ENCODE measurements at places on chromosomes 2 and 18. TPM values are rescaled to one million over a fixed set of nuclear protein-coding genes. Genes with fewer than 3 reads are reported as not detected.

- no peak for DNase-seq
Measured at GRCh38 chr2:98301469-98301868, 44.8 kb upstream of the CNGA3 start.

DNA sequence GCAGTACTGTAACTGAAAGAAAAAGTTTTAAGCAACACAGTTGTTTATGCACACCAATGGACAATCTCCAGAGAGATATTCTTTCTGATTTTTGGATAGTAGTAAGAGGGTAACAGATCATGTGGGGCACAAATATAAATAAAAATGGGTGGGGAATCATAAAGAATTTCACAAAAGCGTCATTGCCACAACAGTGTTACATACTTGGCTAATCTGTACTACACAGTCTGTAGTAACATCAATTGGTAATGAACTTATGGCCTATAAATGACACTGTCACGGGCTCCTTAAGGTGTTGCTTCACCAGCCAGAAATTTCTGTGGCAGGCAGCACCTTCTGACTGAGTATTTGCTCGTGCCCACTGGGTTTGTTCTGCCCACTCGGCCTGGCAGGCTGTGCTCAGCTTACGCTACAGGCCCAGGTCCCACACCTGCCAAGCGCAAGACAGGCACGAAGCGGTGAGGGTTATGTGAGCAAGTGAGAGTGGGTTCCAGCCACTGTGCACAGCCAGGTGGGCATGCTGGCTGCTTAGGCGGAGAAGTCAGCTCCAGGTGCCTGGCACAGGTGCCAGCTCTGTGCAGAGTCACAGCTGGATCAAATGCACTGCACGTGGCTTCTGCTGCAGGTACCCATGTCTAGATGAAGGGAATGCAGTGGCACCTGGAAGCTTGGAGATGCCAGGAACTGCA, 532.5 kb upstream of the SLC39A10 start:
- no peak for DNase-seq

- no peak for DNase-seq
Measured at GRCh38 chr2:112836695-112837117, at the start of gene IL1B. Gene IL1B, minus strand, starts transcription at chr2:112836779. Its CDS starts 550 bp downstream, at chr2:112836229.

CAPN10 gene
- total RNA-seq = 7.2 TPM

PSMD14 gene
- 27.3 TPM for total RNA-seq

DNA sequence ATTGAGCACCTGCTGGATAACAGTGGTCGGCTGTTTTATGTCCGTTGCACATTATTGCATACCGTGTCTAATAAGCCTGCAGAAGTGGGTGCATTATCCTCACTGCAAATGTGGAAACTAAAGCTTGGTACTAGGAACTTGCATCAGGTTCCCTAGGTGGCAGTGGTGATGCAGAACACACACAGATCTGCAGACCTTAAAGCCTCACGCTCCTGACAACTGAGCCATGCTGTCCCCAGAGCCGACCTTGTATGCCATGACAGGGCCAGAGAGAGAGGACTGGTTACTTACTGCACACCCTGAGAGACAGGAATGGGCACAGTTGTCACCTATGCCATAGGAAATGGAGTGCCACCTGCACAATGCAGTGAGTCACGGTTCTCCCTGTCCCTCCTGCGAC, 151.8 kb downstream of the SH3RF3 start:
- DNase-seq = no peak

SERPINB13 gene
- total RNA-seq = not detected

CKAP2L gene
- 1.4 TPM for total RNA-seq

DSC1 gene
- total RNA-seq = not detected

DNA sequence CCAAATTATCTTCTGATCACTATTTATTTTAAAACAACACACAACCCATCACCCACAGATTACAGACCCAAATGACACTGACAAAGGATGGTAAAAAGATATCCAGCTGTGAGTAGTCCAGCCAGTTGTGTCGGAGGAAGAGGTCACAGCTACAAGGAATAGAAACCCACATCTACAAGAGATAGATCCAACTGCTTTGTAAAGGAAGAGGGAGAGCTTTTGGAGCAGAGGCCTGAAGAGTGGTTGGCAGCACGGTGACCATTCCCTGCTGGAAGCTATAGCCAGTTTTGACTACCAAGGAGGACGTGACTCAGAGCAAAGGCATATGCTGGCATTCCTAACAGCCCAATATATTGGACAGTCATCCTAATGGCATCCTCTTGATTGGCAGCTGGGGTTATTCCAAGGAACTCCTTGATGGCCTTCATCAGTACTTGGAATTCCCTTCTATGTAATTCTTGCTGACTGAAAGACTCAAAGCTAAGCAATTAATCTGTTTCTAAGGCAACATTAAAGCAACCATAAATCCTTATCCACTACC, 17.1 kb downstream of the SLC8A1 start:
- no peak for DNase-seq

DNA sequence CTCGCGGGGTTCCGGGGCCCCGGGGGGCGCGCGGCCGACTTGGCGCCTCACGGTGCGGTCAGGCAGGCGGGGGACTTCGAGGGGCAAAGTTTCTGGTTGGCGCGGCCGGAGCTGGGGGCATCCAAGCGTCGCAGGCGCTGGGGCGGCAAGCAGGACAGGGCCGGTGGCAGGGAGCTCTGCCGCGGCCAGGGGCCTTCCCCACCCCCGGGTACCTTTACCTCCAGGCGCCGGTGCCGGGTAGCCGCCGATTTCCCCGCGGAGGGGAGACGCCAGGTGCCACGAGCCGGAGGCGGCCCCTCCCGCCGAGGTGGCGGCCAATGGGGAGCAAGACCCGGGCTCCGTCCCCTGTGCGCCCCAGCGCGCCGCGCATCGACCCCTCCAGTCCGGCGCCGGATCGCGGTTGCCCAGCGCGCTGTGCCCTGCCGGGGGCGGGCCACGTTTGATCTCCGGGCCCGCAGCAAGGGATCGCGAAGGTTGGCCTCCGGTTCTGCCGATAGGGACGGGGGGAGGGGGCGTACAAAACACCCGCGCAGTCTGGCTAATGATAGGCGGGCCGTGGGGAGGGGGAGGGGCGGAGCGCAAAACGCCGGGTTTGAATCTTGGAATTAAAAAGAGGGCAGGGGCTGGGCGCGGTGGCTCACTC, at the start of gene ST8SIA5:
Gene ST8SIA5 (minus strand): TSS at position 495 of the 643 bp plus-strand sequence. CDS start 545 bp downstream, outside the sequence.
- DNase-seq = no peak

DNA sequence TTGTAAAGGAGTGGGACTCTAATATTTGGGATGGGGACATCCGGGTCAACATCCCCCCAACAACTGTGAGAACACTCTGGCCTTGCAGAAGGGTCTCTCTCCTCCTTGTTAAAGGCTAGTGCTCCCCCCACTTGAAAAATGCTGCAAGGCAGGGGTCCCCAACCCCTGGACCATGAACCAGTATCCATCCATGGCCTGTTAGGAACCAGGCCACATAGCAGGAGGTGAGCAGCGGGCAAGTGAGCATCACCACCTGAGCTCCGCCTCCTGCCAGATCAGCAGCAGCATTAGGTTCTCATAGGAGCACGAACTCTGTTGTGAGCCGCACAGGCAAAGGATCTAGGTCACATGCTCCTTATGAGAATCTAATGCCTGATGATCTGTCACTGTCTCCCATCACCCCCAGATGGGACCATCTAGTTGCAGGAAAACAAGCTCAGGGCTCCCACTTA, 243.9 kb upstream of the ID2 start:
- DNase-seq = no peak

SCN9A gene
- 5.5 TPM for total RNA-seq

- no peak for DNase-seq
Measured at GRCh38 chr2:231399046-231399852, 3.7 kb downstream of the B3GNT7 start.

C2orf80 gene
- total RNA-seq = not detected

MOGAT1 gene
- 1.5 TPM for total RNA-seq

- no peak for DNase-seq
Measured at GRCh38 chr18:36112302-36112701, 16.8 kb downstream of the SLC39A6 start.

GALNT13 gene
- not detected for total RNA-seq

DNA sequence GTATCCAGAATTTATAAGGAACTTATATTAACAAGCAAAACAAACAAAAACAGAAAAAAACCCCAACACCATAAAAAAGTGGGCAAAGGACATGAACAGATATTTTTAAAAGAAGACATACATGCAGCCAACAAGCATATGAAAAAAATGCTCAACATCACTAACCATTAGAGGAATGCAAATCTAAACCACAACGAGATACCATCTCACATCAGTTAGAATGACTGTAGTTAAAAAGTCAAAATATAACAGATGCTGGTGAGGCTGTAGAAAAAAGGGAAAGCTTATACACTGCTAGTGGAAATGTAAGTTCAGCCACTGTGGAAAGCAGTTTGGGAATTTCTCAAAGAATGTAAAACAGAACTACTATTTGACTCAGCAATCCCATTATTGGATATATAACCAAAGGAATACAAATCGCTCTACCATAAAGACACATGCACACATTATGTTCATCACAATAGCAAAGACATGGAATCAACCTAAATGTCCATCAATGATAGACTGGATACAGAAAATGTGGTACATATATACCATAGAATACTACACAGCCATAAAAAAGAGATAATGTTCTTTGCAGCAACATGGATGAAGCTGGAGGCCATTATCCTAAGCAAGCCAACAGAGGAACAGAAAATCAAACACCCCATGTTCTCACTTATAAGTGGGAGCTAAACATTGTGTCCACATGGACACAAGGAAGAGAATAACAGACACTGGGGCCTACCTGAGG, 25.3 kb downstream of the PREPL start:
- no peak for DNase-seq

DNA sequence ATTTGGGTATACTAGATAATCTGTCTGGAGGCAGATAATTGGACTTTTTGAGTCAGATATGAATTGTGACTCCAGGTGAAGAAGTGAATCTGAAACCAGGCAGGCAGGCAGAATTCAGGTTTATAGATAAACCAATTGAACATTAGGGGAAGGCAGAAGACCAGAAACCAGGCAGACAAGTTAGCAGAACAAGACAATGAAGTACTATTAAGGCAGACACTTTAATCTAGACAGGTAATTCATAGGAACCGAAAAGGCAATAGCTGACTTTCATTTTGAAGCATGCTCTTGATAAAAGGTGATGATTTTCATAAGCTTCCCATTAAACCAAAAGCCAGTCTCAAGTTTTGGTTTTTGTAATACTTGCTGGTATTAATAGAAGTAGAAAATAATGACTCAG, 19.3 kb upstream of the SLC4A10 start:
- DNase-seq = no peak

- DNase-seq = no peak
Measured at GRCh38 chr2:234823877-234824376, 127.9 kb upstream of the SH3BP4 start.

GRCh38 chr2:228180181-228181097, 1.0 kb downstream of the SPHKAP start:
- no peak for DNase-seq

GRCh38 chr2:122867941-122868340, 1112.5 kb downstream of the TSN start:
- no peak for DNase-seq

GRCh38 chr2:134417968-134418582, 164.2 kb downstream of the MGAT5 start:
- no peak for DNase-seq

- DNase-seq = no peak
Measured at GRCh38 chr2:192124571-192124970, 70.2 kb downstream of the TMEFF2 start.

DNA sequence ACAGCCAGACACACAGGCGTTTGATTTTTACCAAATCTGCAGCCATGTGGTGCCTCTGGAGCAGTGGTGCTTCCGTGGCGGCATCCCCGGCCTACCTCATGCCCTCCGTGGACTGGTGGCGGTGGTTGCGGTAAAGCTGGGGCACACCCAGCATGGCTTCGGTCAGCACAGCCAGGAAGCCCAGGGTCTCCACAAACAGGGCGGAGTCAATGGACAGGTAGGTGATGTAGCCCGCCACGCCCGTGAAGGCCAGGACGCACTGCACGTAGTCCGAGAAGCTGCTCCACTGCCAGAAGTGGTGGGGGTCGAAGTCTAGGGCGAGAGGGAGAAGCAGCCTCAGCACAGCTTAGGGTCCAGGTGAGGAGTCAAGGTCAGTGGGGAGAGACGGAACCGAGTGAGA, 32.4 kb downstream of the SLC66A2 start:
- peak; percentile 44 for DNase-seq

- no peak for DNase-seq
Measured at GRCh38 chr18:76056471-76057110, 438.5 kb downstream of the ZNF516 start.

ZNF804A gene
- total RNA-seq = not detected

SCN2A gene
- total RNA-seq = not detected

GRCh38 chr2:84732897-84733778, 147.7 kb downstream of the TRABD2A start:
- no peak for DNase-seq

DIPK1C gene
- total RNA-seq = 0.06 TPM

- DNase-seq = no peak
Measured at GRCh38 chr2:113851640-113852039, 38.2 kb upstream of the ACTR3 start.

DNA sequence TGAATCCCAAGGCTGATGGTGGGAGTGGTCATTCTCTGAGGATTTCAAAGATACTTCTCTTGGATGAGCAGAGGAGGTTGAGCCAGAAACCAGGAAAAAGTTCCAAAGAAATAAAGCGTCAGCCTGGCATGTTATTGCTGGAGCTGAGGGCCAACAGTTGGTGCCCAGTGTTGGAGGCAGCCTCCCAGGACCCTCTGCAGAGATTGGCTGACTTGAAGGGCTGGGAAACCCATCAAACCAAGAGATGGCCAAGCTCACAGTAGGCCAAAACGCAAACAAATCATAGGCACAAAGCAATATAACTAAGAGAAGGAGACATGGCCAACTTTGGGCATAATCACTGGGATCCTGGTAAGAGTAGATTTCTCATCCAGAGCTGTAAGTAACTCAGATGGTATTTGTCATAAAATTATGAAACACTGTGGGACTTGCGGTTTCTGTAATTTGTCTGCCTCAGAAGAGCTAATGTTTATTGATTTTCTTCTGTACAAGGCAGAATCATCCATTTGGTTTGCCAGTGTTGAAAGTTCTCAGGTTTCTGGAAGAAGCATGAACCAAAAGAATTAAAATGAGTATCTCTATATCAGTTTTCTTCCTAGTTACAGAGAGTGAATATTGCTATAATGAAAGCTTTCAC, 108.3 kb downstream of the ATL2 start:
- no peak for DNase-seq

DNA sequence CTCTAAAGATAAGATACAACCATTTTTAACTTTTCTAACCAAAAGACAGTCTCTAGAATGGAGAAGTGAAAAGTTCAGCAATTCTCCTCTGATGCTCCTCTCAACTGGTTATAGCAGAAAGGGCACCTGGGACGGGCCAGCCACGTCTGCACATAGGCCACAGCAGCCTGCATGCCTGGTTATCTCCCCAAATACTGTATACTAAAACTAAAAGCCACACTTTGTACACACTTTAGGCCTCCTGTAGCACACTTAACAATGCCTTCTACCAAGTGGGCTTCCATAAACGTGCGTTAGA, 179.1 kb downstream of the ANKRD44 start:
- DNase-seq = no peak

TUBA3D gene
- total RNA-seq = 0.42 TPM

Data from right lobe of liver (tissue), 6 donors.